ENCODE measurements at places on chromosomes 4 and X. TPM values are rescaled to one million over a fixed set of nuclear protein-coding genes. Genes with fewer than 3 reads are reported as not detected.

GRCh38 chr4:73944061-73944875 is 37.6 kb downstream of the PF4 start:
- no peak for DNase-seq

The PWWP3B gene
- total RNA-seq, result 4.4 TPM

The RBM47 gene
- total RNA-seq, result 18.6 TPM

DNA sequence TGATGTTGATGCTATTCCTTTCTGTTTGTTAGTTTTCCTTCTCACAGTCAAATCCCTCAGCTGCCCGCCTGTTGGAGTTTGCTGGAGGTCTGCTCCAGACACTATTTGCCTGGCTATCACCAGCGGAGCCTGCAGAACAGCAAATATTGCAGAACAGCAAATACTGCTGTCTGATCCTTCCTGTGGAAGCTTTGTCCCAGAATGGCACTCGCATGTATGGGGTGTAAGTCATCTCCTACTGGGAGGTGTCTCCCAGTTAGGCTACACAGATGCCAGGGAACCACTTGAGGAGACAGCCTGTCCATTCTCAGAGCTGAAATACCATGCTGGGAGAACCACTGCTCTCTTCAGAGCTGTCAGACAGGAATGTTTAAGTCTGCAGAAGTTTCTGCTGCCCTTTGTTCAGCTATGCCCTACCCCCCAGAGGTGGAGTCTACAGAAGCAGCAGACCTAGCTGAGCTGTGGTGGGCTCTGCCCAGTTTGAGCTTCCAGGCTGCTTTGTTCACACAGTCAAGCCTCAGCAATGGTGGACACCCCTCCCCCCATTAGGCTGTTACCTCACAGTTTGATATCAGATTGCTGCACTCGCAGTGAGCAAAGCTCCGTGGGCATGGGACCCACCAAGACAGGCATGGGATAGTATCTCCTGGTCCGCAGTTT is 74.9 kb downstream of the SPIN3 start:
- no peak for DNase-seq

GRCh38 chr4:168769837-168770236 is 240.2 kb downstream of the CBR4 start:
- no peak for DNase-seq

DNA sequence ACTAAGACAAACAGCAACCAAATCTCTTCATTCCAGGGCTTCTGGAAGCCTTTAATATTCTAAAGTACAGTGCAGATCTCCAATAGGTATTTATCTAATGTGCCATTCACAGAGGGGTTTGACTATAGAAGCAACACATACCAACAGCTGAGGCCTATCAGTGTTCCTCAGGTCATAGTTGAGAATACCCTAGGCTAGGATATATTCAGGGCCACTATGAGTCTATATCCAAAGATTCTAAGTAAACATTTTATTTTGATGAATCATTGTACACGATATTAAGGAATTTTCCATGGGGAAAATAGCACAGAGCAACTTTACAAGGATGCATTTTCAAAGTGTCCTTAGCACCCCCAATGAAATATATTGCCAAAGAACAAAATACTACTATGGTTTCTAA is 9.7 kb downstream of the SMIM10 start:
- DNase-seq, result no peak

- no peak for DNase-seq
Measured at GRCh38 chr4:153095448-153096204, 108.6 kb upstream of the TRIM2 start.

DNA sequence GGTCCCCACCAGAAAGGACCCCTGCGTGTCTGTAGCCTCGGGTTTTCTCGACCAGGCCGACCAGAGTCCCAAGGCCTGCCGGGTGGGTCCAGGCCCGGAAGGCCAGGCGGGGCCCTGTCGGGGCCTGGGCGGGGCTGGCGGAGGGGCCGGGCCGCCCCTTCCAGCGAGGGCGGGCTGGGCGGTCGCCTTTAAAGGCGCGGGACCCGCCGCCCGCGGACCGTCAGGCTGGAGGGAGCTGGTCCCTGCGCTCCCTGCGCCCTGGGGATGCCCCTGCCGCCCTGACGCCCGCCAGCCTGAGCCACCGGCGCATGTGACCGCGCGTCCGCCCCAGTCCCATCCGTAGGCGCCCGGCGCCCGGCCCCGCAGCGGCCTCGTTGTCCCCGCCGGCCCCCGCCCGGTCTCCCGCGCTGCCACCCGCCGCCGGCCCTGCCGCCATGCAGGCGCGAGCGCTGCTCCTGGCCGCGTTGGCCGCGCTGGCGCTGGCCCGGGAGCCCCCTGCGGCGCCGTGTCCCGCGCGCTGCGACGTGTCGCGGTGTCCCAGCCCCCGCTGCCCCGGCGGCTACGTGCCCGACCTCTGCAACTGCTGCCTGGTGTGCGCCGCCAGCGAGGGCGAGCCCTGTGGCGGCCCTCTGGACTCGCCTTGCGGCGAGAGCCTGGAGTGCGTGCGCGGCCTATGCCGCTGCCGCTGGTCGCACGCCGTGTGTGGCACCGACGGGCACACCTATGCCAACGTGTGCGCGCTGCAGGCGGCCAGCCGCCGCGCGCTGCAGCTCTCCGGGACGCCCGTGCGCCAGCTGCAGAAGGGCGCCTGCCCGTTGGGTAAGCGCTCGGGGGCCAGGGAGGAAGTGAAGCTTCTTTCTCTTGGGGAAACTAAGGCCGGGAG is at the start of gene HTRA3:
Gene HTRA3 (plus strand): TSS at position 220 of the 883 bp plus-strand sequence. CDS start 215 bp downstream, at position 435.
- DNase-seq, result no peak

- no peak for DNase-seq
Measured at GRCh38 chr4:6239968-6240367, 29.7 kb upstream of the WFS1 start.

- no peak for DNase-seq
Measured at GRCh38 chr4:7529368-7530080, 94.8 kb upstream of the PSAPL1 start.

DNA sequence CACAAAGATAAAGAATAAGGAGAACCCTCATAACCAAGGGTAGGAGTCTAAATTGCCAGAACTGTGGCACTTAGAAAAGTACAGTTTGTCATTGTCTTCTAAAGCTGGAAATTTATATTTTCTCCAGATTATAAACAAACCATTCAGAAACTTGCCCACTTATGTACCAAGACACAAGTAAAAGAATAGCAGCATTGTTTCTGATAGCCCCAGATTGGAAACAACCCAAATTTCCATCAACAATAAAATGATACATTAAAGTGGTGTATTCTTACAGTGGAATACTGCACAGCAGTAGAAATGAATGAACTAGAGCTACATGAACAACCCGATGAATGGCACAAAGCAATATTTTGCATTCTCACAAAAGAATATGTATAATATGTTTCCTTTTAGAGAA is 63.1 kb upstream of the PDHA1 start:
- no peak for DNase-seq

DNA sequence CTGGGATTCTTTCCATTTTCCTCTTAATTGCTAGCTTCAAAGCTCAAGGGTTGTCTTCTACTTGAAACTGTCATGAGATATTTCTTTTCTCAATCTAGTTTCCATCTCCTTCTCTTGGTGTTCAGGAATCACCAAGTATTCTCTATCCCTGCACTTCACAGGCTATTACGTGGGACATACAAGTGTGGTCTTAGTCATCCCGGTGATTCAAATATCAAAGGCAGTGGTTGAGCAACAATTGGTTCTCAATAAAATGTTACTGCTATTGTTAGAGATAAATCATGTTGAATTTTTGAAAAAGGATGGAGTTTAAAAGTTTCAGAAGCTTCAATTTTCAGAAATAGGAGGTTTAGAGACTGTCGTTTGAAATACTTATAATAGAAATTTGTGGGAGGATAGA is 812.9 kb downstream of the FSTL5 start:
- no peak for DNase-seq

GRCh38 chrX:150566734-150567182 is 1.7 kb upstream of the MTM1 start:
- DNase-seq, result no peak

The MANBA gene
- 62.2 TPM for total RNA-seq

The ARAF gene
- total RNA-seq, result 12.3 TPM

Data from urinary bladder (tissue), 4 donors.